ENCODE measurements at places on chromosomes 3 and 15.

- DNase-seq = no peak
Observed at GRCh38 chr3:65974509-65974908, 64.2 kb downstream of the MAGI1 start.

- no peak for DNase-seq
Observed at GRCh38 chr15:78149805-78150751, 916 bp downstream of the IDH3A start.

DNA sequence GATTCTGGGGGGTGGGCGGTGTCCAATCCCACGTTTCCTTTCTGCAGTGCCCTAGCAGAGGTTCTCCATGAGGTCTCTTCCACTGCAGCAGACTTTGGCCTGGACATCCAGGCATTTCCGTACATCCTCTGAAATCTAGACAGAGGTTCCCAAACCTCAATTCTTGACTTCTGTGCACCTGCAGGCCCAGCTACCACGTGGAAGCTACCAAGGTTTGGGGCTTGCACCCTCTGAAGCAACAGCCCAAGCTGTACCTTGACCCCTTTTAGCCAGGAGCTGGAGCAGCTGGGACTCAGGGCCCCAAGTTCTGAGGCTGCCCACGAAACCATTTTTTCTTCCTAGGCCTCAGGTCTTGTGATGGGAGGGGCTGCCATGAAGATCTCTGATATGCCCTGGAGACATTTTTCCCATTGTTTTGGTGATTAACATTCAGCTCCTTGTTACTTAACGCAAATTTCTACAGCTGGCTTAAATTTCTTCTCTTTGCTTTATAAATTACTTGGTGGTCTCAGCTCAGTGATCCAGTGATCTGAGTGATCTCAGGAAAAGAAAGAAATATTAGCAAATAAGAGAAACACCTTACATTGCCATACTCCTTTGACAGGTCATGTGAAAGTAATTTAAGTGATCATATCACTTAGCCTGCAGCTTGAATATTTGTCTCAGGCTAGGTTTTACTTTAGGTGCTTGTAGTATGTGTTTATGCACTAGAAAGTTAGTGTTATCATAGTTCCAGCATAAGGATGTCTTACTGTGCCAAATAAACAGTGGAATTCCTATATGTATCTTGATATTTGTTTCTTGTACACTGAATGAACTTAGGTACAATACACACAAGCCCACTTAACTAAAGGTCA, 3.0 kb downstream of the SNAP23 start:
- DNase-seq = no peak

- DNase-seq = no peak
Observed at GRCh38 chr15:91711384-91712033, 142.0 kb upstream of the SLCO3A1 start.

DNA sequence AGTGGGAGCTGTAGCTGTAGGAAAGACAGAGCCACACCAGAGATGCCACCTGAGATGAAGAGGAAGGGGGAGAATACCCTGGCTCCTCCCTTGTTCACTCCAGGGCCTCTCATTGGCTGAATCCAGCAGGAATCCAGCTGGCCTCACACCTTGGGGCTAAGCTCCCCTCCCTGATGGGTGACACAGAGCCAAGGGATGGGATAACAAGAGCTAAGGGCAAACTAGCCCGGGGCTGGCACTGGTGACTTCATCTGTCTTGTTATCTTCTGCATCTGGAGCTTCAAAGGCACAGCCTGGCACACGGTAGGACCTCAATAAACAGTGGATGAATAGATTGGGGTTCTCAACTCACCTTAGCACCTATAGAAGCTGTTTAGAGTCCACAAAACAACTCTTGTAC, 13.8 kb upstream of the GATA2 start:
- no peak for DNase-seq

- no peak for DNase-seq
Observed at GRCh38 chr15:38215707-38216106, 36.9 kb upstream of the SPRED1 start.

DNA sequence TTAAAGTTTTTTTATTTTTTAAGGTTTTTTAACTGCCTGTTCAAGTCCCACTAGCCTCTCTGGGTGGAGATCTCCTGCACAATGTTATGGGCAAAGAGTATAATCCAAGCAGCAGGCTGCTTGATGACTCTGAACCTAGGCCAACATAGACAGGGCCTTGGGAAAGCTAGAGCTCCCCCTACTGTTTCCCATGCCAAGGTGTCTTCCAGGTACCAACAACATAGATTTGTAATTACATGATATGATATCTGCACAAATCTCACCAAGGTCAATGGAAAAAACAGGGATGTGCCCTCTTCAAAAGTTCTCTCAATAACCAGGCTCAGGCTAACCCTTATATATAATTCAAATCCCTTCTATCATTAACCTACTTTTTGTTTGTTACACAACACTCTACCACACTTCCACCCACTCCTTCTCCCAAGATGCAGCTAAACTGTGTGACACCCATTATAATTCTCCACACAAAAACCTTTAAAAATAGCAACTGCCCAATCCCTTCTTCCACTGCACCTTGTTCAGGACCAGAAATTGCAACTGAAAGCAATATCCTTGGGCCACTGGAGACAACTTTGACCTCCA, 43.8 kb downstream of the RBM15B start:
- DNase-seq = no peak

DNA sequence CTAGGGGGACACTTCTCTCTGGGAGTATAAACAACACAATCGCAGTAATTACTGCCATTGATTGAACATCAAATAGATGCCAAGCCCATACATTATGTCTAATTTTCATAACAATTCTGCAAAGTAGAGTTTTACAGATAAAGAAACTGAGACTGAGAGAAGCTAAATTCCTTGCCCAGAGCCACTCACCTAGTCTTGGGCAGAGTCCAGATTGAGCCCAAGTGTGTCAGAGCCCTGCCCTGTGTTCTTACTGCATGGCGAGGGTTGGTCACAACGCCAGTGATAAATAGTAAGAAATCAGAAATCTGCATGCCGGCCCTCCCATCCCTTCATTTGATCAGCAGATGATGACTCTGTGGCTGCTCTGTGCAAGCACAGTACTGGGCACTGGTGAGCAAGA, 106.3 kb downstream of the C3orf70 start:
- DNase-seq = no peak

GRCh38 chr3:107574650-107575049, 51.9 kb downstream of the BBX start:
- no peak for DNase-seq

DNA sequence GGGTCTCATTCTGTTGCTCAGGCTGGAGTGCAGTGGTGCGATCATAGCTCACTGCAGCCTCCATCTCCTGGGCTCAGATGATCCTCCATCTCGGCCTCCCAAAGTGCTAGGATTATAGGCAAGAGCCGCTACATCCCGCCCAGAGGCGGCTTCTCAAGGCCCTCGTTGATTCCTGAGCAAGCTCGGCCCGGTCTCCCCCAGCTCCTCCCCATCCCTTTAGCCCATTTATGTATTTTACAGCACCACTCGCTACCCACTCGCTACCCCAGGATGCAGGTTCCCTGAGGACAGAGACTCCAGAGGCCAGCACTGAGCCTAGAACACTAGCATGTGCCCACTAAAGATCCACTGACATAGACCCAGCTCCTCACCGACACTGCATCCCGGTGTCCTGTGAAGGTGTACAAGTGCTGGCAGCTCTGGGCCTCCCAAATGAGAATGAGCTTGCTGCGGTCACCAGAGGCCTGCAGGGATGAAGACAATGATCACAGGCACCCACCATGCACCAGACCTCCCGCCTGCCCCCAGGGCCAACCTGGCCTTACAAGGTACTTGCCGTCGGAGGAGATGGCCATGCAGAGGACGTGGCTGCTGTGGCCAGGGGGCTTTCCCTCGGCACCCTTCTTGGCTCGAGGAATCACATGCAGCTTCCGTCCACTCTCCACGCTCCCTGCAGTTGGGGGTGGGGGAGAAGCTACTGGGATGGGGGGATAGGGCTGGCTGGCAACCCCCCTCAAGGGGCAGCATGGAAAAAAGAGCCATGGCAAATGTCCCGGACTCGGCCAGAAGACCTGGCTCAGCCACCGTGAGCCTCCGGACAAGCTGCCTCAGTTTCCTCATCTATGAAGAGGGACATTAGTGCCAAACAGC, 5.6 kb downstream of the RRP9 start:
- no peak for DNase-seq

DNA sequence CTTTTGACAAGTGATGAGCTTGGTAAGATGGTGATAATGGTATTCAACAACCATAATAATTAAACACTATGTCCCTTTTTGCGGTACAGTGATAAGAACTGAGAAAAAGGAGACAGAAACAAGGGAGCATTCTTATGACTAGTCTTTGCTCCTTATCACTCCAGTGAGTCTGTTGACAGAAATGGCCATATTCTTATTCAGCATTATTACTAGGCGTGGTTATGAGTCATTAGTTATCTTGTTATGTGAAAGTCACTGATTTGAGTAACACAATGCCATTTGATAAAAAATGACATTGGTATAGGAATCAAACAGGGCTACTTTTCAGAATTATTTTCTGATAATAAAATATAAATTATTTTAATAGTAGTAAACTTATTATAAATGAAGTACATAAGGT, 193.5 kb downstream of the C3orf38 start:
- DNase-seq = no peak

- DNase-seq = no peak
Observed at GRCh38 chr3:57896031-57896430, 112.2 kb upstream of the FLNB start.

DNA sequence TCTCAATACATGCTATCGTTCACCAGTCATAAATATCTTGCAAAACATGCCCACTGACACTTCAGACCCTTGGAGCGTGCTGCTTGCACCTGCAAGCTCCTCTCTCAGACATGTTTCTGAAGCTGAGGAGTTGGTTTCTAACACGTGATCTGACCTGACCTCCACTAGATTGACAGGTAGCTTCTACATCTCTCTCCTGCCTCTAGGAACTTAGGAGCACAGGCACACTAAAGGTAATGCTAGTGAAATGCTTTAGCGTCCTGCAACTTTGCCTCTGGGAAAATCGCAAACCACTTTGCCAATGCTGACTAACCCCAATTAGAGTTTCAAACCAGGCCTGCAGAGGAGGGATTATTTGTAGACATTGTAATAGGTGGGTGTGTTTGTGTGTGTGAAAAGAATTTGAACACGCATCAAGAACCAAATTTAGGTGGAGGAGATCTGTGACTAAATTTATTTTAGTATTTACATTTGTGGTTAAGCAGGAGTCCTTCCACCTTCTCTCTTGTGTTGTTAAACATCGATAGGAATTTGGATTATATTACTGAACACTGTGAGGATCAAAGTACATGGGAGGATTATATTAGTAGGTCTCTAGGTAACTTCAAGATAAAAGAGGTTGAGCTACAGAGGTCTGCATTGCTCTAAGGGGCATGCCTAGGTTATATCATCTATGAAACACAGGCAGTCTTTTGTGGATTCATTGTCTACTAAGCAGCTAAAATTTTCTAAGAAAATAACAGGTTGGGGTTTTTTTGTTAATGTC, 86.7 kb upstream of the ZBED2 start:
- no peak for DNase-seq

Data from stimulated activated CD4-positive, alpha-beta T cell treated with anti-CD3 and anti-CD28 coated beads, Interleukin-1b, Interleukin-23, amount 100 ng/mL, for 4 hours (primary cell).